ENCODE measurements at places on chromosomes 16 and 17.
A peak's percentile ranks its signal among the peaks of the same experiment; 100 is the strongest.

- peak; percentile 25 for DNase-seq
Observed at GRCh38 chr17:29252101-29252791, 5.6 kb downstream of the CRYBA1 start.

DNA sequence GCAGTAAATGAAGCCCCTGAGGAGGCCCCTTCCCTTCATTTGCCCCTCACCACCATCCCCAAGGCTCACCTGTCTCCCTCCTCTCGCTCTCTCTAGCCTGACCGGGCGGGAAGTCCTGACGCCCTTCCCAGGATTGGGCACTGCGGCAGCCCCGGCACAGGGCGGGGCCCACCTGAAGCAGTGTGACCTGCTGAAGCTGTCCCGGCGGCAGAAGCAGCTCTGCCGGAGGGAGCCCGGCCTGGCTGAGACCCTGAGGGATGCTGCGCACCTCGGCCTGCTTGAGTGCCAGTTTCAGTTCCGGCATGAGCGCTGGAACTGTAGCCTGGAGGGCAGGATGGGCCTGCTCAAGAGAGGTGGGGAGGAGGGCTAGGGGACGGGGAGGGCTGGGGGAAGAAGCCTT lies 21.0 kb downstream of the WNT9B start:
- no peak for DNase-seq

GRCh38 chr16:82865412-82865811 lies 238.6 kb downstream of the CDH13 start:
- DNase-seq = no peak

DNA sequence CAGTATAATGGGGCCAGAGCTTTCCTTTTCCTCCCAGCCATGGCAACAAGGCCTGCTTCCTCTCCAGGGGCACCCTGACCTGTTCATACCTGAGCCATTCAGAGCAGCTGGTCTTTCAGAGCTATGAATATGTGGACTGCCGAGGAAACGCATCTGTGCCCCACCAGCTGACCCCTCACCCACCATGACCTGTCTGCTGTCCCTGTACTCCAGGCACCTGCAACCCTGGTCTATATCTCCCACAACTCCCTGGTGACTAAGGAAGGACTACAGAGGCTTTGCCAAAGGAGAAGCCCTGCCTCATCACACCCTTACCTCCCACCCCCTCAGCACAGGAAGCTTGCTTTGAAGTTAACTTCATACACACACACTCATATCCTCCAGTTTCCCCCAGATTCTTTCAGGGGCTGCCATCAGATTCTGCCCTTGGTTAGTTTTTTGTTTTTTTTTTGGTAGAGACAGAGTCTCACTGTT lies 6.0 kb downstream of the TMEM106A start:
- DNase-seq = no peak

- DNase-seq = no peak
Observed at GRCh38 chr16:49596068-49596467, 222.5 kb downstream of the C16orf78 start.

- no peak for DNase-seq
Observed at GRCh38 chr17:80746262-80746935, 201.8 kb downstream of the RPTOR start.

DNA sequence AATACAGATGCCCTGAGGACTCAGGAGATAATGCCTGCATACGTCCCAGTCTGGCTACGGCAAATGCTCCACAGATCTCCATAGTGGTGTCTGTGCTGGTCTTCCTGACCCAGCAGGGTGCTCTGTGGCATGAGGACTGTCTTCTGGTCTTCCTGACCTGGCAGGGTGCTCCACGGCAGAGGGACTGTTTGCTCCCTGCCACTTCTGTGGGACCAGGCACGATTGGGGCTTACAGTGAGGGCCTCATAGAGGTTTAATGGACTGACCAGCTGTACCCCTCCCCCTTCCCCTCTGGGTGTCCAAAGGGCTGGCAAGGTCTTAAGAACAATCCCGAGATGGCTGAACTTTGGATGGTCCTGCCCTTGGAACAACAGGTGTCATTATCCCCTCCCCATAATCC lies 123.1 kb downstream of the C16orf78 start:
- DNase-seq = no peak

- peak; percentile 11 for DNase-seq
Observed at GRCh38 chr16:83802135-83802534, 5.6 kb upstream of the HSBP1 start.

GRCh38 chr17:2854143-2855055 lies 58.2 kb downstream of the RAP1GAP2 start:
- DNase-seq = no peak

GRCh38 chr16:22270525-22270924 lies 26.7 kb upstream of the POLR3E start:
- no peak for DNase-seq

DNA sequence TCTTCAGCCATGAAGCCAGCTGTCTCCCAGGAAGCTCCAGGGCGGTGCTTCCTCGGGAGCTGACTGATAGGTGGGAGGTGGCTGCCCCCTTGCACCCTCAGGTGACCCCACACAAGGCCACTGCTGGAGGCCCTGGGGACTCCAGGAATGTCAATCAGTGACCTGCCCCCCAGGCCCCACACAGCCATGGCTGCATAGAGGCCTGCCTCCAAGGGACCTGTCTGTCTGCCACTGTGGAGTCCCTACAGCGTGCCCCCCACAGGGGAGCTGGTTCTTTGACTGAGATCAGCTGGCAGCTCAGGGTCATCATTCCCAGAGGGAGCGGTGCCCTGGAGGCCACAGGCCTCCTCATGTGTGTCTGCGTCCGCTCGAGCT lies 14.1 kb downstream of the STH start:
- DNase-seq = no peak

GRCh38 chr17:46123607-46124006 lies 69.6 kb downstream of the KANSL1 start:
- no peak for DNase-seq

- no peak for DNase-seq
Observed at GRCh38 chr17:76166906-76167305, 25.9 kb upstream of the FOXJ1 start.

DNA sequence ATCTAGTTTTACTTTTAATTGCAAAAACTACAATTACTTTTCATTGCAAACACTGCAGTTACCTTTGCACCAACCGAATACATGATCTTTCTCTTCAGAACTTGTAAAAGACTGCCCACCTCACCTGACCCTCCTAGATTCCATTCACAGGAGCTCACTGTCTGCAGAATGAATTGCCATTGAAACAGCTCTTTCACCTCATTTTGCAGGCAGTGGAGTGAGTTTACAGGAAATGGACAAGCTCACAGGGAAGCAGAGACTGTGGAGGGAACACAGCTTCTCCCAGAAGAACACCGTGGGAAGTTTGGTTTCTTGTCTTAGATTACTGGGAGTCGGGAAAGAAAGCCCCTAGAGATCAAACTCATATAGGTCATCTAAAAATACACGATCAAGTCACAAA lies 439.7 kb upstream of the RBFOX1 start:
- no peak for DNase-seq

DNA sequence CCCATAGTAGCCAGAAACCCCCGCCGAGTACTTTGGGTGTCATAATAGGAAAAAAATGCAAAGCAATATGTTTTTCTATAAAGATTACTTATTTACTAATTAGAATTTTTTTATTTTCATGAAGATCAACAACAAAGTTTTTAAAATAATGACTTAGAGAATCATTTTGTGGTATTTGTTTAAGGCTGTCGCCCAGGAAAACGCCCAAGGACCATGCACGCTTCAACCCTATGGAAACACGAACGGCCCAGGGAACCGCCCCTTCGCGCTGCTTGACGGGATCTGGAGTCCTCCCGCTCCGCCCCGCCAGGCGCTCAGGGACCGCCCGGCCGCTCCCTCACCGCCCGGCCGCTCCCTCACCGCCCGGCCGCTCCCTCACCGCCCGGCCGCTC lies 408 bp upstream of the KPNA2 start:
- no peak for DNase-seq

- no peak for DNase-seq
Observed at GRCh38 chr16:82694239-82694874, 67.6 kb downstream of the CDH13 start.

DNA sequence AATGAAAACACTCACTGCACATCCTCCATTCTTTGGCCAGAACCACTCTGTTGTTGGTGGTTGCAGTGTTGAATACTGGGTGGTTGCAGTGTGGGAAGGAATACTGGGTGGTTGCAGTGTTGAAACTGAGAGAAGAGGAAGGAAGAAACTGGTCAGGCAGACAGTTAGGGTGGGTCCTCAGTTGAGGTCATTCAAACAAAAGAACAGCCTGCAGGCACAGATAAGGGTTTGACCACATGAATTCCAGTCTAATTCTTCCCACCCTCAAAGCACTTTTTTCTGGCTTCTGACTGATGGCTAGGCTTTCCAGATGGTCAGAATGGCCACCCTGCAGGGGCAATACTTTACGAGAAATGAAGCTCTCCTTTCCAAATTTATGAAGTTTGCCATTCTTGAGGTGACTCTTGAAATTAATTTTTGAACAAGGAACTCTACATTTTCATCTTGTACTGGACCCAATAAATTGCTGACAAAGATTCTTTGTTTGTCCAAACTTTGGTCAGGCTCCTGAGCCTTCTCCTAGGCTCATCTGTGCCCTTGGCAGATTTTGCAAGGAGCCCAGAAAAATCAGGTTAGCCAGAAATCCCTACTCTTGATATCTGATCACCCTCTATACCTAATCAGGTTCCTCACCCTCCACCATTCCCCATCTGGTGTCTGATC lies 596.6 kb upstream of the CDH5 start:
- DNase-seq = no peak

GRCh38 chr16:27225536-27226360 lies 22.4 kb downstream of the KDM8 start:
- DNase-seq = no peak

GRCh38 chr17:57356719-57357391 lies 100.5 kb downstream of the MSI2 start:
- DNase-seq = no peak

DNA sequence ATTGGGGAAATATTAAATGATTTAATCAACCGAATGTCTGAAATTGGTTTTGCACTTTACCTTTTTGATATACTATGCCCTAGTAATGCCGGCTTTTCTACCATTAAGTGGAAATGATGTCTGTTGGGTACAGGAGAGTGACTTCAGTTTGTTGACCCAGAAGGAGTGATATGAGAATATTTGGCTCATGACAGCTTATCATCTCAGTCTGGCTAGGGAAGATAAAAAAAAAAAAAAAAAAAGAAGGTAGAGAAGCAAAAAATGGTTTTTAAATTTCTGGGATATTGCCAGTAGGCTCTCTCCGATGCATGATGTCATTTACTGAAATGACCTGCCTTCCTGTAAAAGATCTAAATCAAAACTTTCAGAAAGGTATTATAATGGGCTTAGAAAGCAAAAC lies 69.0 kb downstream of the CNTNAP4 start:
- no peak for DNase-seq

- peak; percentile 48 for DNase-seq
Observed at GRCh38 chr17:40321524-40321929, 12.5 kb downstream of the RARA start.

Measured in CD4-positive, alpha-beta T cell treated with Interleukin-21 for 1 hour (primary cell).